ENCODE measurements at places on chromosomes 7 and 10.

- DNase-seq, result no peak
These were observed 12.7 kb downstream of the NRBF2 start for GRCh38 chr10:63145782-63146181.

- DNase-seq, result no peak
These were observed 599.2 kb downstream of the KCNMA1 start for GRCh38 chr10:77038407-77038806.

GRCh38 chr10:128930515-128930914 is 536.5 kb upstream of the MGMT start:
- no peak for DNase-seq

DNA sequence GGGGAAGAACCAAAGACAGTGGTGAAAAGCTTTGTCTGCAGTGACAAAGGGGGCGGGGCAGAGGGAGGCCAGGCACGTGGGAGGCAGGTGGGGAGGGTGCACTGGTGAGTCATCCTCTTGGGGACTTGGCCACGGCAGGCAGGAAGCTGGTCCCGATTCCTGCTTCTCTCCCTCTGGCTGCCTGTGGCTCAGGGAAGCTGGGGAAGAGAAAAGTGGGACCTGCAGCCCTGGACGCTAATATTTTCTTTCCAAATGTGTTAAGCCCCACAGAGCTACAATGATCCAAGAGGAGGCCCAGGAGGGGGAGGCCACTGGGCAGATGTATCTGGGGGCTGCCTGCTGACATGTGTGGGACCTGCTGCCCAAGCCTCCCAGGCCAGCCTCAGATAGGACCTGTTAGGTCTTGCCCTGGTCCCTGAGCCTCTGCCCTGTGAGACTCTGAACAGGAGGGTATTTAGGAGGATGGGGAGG is 231.8 kb downstream of the KCNMA1 start:
- DNase-seq, result no peak

Data from stimulated activated CD4-positive, alpha-beta T cell treated with anti-CD3 and anti-CD28 coated beads, Interleukin-2, amount 100 ng/mL, for 4 hours (primary cell).